ENCODE measurements at places on chromosomes 2 and 18. TPM values are rescaled to one million over a fixed set of nuclear protein-coding genes. Genes with fewer than 3 reads are reported as not detected.

The CYP26B1 gene
- 5.0 TPM for total RNA-seq

The GALR1 gene
- 0.05 TPM for total RNA-seq

The POTEI gene
- not detected for total RNA-seq

The SFT2D3 gene
- total RNA-seq = 4.3 TPM

The KCNS3 gene
- total RNA-seq = 3.1 TPM

The LRRC30 gene
- total RNA-seq = not detected

The PARD3B gene
- 48.1 TPM for total RNA-seq

The LOXL3 gene
- 11.8 TPM for total RNA-seq

The ADAM23 gene
- total RNA-seq = 4.7 TPM

The XIRP2 gene
- total RNA-seq = 22.3 TPM

The CDK15 gene
- 1.5 TPM for total RNA-seq

The PPP1R1C gene
- total RNA-seq = 0.43 TPM

The PUS10 gene
- 4.5 TPM for total RNA-seq

The AQP12B gene
- 0.19 TPM for total RNA-seq

The CELF4 gene
- not detected for total RNA-seq

The CPO gene
- total RNA-seq = 0.32 TPM

The ASIC4 gene
- 0.38 TPM for total RNA-seq

The POMC gene
- 2.2 TPM for total RNA-seq

The GPR155 gene
- total RNA-seq = 10.4 TPM

The RGPD5 gene
- 81.6 TPM for total RNA-seq

The C1QL2 gene
- total RNA-seq = not detected

The POTEJ gene
- total RNA-seq = not detected

The MBD2 gene
- total RNA-seq = 70.8 TPM

The GLI2 gene
- total RNA-seq = 21.1 TPM

The ACOXL gene
- not detected for total RNA-seq

The DUSP19 gene
- total RNA-seq = 5.7 TPM

The SCN9A gene
- 2.5 TPM for total RNA-seq

The USP37 gene
- 11.7 TPM for total RNA-seq

The UCN gene
- 1.2 TPM for total RNA-seq

The LRPPRC gene
- total RNA-seq = 53.1 TPM

The HOXD13 gene
- not detected for total RNA-seq

The LOXHD1 gene
- 0.38 TPM for total RNA-seq

The NGEF gene
- 5.3 TPM for total RNA-seq

The C2orf66 gene
- total RNA-seq = not detected

The EDAR gene
- total RNA-seq = not detected

The FAM237A gene
- not detected for total RNA-seq

The ELAC1 gene
- 6.1 TPM for total RNA-seq

The DCTN1 gene
- 165 TPM for total RNA-seq

The SLC38A11 gene
- 1.3 TPM for total RNA-seq

The PROKR1 gene
- 0.05 TPM for total RNA-seq

The GCG gene
- not detected for total RNA-seq

The REL gene
- total RNA-seq = 15.1 TPM

The ACTG2 gene
- 4,458 TPM for total RNA-seq

The PID1 gene
- 33.8 TPM for total RNA-seq

The PRLH gene
- total RNA-seq = not detected

The ARHGAP28 gene
- 26.2 TPM for total RNA-seq

Measured in posterior vena cava (tissue), 2 donors.